WTC11 (cell line): ENCODE measurements at places on chromosomes 12 and 14.
A peak's percentile ranks its signal among the peaks of the same experiment; 100 is the strongest.

- no peak overlapping the region for H3K4me3 ChIP-seq
- no peaks in the 10 kb centered on the region; the same call in 1 of the 2 replicates for H3K27me3 ChIP-seq
- peaks cover 6% of the 10 kb centered on the region; the same call in 1 of the 2 replicates for H3K4me1 ChIP-seq
- DNase-seq: no peak
Measured at GRCh38 chr14:50410921-50411320, 14.2 kb upstream of the CDKL1 start.

DNA sequence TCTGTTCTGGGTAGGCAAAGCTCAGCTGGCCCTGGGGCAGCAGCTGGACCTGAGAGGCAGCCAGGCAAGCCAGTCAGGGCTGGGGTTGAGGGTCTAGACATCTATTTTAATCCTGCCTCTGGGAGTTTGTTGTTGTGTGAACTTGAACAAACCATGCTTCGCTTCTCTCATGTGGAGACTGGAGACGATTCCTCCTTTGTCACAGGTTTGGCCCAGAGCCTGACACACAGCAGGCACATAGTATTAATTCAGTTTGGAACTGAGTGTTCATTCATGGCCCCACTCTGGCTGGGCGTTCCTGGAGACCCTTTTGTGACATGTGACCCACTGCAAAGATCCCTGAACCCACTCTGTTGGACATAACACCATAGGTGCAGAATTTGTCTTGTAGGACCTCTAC, 39.3 kb downstream of the NGB start:
- no peak overlapping the region for H3K27ac ChIP-seq
- no peak for DNase-seq
- no peaks in the 10 kb centered on the region; the same call in 1 of the 2 replicates for H3K27me3 ChIP-seq

DNA sequence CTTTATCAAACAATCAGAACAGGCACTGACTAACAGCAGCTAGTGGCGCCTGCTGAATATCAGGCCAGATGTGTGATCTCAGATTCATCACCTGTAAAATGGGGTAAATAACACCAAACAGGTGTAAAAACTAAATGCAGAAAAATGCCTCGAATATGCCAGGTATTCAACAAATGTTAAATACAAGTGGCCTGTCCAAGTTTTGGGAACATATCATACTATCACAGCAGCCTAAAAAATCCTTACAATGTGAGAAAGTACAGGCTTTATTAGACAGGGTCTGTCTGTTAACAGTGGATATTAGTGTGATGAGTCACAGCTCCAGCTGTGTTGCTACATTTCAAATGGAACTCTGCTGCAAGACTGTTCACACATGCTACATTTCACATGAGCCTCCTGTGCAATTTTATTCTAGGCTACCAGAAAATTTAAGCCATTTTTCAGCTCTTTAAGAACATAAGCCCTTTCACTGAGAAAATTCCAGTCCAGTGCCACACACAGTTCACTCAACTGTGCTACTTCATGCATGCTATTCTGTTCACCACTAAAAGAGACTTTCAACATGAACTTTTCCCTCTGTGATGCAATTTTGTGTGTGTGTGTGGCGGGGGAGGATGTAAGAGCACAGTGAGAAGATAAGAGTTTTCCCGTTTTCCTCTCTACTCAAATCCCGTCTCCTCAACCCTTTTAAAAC, 56.7 kb downstream of the MSRB3 start:
- peaks cover 6% of the 10 kb centered on the region; the same call in 1 of the 2 replicates for H3K4me1 ChIP-seq
- H3K27ac ChIP-seq: no peak overlapping the region
- no peak for DNase-seq
- H3K27me3 ChIP-seq: no peaks in the 10 kb centered on the region
- H3K4me3 ChIP-seq: no peak overlapping the region
- H3K36me3 ChIP-seq: no peaks in the 10 kb centered on the region

- no peaks in the 10 kb centered on the region for H3K27me3 ChIP-seq
- H3K27ac ChIP-seq: 0 out of 2 replicates have a peak overlapping the region, but pooled peaks have one; percentile 70
Measured at GRCh38 chr12:24894879-24895278, 54.0 kb downstream of the BCAT1 start.

DNA sequence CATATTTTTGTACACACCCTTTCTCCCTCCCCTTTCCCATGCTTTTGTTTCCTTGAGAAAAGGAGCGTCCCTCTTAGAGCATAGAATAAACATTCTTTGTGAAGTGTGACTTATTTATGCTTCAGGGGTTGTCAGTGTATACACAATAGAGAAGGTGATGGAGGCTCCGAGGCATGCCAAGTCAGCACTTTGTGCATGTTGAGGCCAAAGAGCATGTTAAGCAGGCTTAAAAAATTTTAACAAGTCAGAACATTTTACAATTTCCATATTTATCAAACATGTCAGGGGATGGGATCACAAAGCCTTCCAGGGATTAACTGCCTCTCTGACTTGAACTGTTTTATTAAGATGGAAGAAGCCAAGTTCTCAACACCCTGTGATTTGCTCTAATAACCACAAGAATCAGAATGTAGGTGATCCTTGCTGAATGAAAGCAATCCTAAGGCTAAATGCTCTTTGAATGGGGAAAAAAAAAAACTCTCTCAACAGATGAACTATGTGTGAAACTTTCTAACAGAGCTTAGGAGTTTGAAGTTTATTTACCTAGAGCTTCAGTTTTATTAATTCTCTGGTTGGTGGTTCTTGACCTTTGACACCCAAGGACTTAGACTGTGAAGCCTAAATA, 223.1 kb downstream of the RAD51B start:
- peaks cover 62% of the 10 kb centered on the region for H3K4me1 ChIP-seq
- H3K4me3 ChIP-seq: no peak overlapping the region
- H3K27ac ChIP-seq: peak overlapping the region; percentile 97
- H3K27me3 ChIP-seq: no peaks in the 10 kb centered on the region
- DNase-seq: no peak

DNA sequence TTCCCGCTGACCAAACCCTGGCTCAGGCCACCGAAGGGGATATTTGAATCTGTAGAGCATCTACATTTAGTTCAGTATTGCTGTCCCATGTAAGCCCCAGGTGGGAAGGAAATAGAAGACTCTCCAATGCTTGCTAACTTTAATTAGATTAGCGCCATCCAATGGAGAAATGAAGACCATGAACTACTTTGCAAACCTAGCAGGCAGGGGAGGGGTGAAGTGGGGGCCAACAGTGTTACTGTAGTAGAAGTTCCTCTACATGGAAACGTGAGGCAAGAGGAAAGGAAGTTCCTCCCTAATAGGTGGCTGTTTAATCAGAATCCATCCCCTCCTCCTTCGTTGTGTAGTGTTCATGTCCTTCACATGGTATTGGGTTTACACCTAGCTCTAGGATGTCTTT, 9.3 kb upstream of the DENND5B start:
- no peaks in the 10 kb centered on the region for H3K36me3 ChIP-seq
- H3K27ac ChIP-seq: no peak overlapping the region
